ENCODE measurements at places on chromosomes 2 and 18.

- no peak for DNase-seq
These were observed 41.2 kb downstream of the ETAA1 start for GRCh38 chr2:67438337-67438736.

DNA sequence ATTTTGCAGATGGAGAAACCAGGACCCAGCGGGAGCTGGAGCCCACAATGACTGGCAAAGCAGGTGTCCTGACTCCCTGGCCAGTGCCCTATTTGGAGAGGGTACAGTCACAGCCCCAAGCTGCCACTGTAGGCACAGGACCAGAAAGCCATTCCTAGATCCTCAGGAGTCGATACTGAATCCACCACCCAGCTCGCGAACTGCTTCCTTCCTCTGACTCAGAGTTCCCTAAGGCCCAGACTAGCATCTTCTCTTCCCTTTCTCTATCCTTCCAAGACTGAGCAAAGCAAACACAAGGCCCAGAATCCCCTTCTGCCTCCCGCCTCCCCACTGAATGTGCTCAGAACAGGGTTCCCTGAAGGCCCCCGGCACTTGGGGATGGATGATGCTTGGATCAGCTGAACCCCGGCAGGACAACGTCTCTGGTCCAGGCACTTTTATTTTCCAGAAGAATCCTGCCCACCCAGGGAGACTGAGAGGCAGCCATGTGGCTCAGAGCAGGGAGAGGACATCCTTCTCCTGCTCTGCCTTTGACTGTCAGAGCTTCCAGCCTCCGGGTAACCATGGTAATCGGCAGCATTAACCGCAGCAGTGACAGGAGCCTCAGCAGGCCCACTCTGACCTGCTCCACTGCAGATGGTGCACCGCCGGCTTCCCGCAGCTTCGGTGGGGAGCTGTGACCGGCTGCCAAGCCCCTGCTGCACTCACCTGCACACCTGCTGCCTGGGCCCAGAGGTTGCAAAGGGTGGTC lies 34.8 kb upstream of the KLHL29 start:
- DNase-seq = no peak

GRCh38 chr2:161096336-161096735 lies 63.9 kb upstream of the TANK start:
- DNase-seq = no peak

- no peak for DNase-seq
These were observed 191.7 kb downstream of the ACKR3 start for GRCh38 chr2:236761358-236761757.

DNA sequence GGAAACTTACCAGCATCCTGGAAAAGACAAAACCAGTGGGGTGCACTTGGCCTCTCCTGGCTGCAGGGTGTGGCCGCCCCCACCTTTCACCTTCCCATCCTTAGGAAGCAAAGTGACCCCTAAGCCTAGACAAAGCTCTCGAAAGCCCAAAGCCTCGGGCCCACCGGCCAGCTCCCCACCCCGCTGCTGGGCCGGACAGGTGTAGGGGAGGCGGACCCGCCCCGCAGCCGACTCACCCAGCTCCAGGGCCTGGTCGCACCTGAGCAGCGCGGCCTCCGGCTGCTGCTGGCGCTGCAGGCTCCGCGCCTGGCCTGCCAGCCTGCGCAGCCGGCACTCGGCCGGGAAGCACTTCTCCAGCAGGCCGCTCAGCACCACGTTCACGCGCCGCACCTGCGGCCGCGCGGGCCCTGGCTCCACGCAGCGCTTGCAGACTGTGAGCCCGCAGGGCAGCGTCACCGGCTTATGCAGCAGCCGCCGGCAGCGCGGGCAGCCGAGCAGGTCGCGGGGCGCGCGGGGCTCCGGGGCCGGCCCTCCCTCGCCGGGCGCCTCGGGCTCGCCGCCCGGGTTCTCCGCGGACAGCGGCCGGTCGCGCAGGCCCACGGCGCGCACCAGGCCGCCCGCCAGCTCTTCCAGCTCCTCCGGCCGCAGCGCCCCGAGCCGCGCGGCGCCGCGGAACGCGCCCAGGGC lies 979 bp downstream of the LONRF2 start:
- peak; percentile 13 for DNase-seq

DNA sequence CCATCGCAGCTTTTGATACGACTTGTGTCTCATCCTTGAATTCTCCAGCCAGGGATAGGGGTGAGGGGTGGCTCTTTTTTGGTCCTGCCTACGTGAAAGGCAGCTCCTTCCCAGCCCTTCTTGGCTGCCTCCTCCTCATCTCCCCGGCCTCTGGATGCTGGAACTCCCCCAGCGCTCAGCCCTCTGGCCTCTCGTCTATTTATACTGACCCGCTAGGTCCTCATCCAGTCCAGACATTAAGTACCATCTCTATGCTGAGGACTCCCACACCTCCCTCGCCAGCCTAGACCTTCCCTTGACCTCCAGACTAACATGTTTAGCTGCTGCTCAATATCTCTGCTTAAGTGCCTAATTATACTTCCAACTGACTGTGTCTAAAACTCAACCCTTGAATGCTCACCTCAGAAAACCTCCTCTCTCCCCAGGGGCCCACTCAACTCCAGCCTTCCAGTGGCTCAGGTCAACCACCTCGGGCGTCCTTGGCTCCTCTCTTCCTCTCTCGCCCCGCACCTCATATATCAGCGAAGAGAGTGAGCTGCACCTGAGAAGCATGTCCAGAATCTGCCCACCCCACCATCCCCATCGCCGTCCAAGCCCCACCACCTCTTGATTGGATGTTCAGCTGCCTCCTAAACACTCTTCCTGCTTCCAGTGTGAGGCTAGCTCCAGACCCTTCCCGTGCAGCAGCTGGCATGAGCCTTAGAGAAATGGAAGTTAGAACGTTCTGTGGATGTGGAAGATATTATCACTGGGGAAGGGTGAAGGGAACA lies 34.8 kb downstream of the TOGARAM2 start:
- DNase-seq = no peak

- no peak for DNase-seq
These were observed 242.1 kb upstream of the CYRIA start for GRCh38 chr2:16907645-16908282.

GRCh38 chr18:74856928-74857327 lies 259.3 kb downstream of the ZNF407 start:
- DNase-seq = no peak

DNA sequence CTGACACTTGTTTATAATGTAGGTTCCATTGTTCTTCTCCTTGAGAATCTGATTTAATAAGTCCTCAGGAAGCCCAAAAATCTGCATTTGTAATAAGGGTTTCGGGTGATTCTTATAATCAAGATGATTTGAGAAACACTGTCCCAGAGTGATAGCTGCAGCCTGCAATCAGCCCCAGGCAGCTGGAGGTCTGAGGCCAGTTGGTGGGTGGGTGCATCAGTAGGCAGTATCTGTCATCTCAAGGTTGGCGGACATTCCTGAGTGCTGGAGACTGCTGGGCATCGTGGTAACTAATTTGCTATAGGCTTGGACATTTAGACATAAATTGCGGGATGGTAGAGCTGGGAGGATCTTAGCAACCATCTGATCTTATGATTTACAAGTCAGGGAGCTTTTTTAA lies 2.7 kb upstream of the IL18RAP start:
- DNase-seq = no peak

Data from suppressor macrophage (primary cell).